CD4-positive, alpha-beta T cell (primary cell): ENCODE measurements at places on chromosomes 7 and 10. TPM values are rescaled to one million over a fixed set of nuclear protein-coding genes. Genes with fewer than 3 reads are reported as not detected.

Gene ADAMTS14
- total RNA-seq: not detected

Gene LAMB1
- not detected for total RNA-seq

Gene ZPBP
- total RNA-seq: not detected

DNA sequence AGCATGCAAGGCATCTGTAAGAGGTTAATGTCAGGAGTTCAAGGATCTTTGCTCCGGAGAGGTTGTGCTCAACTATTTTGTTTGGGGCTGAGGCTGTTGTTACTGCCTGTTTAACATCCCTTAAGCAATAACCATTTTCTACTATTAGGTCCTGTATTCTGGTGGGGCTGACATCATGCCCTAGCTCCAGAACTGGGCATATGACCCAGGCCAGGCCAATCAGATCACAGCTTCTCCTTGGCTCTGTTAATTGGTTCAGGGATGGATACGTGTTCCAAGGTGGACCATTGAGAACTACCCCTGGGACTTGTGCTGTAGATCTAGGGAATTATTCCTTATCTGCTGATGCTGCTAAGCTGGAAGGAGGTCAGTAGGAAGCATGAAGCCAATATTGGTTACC, 67.0 kb downstream of the SYPL1 start:
- no peak for DNase-seq

GRCh38 chr10:47101807-47102206, 190.6 kb downstream of the PTPN20 start:
- DNase-seq: no peak

GRCh38 chr7:128918016-128918665, 7.6 kb upstream of the KCP start:
- no peak for DNase-seq

DNA sequence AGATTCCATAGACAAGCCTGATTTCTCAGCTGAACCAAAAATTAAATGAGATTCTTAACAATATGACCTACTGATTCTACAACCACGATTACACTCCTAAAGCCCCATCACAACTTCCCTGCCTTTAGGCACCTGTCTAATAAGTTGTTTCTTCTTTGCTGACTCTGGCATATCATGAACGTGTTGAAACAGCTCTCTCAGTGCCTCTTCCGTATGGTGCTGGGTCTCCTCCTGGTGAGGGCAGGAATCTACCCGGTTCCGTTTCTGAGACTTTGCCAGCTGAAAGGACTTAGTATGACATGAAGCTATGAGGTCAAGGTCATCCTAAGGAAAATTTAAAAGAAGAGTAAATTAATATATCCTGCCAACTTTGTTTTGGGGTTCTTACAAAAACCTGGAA, 48.6 kb downstream of the ARHGAP19 start:
- no peak for DNase-seq

Gene TMEM213
- not detected for total RNA-seq

Gene SHLD2
- 23.0 TPM for total RNA-seq

- DNase-seq: no peak
Measured at GRCh38 chr7:116771640-116772039, 90.7 kb upstream of the CAPZA2 start.

DNA sequence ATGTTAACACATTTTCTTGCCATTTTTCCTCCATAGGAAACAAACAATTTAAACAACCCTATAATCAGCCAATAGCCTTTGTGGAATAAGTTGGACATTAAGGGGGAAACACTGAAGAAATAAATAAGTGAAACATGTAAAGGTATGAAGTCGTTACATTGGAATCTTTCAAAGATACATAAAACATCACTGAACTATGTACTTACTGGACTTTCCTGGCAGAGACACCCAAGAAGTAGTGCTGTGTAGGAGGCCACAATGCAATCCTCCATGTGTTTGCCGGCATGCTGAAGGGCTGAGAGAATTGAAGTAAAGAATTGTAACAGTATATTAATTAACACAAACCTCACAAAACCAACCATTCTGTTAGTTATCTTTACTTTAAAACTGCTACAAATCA, 76.5 kb upstream of the GRID1 start:
- DNase-seq: no peak

- no peak for DNase-seq
Measured at GRCh38 chr10:131555406-131555805, 243.9 kb upstream of the TCERG1L start.

Gene TMEM130
- not detected for total RNA-seq

Gene TMEM139
- total RNA-seq: 0.20 TPM

DNA sequence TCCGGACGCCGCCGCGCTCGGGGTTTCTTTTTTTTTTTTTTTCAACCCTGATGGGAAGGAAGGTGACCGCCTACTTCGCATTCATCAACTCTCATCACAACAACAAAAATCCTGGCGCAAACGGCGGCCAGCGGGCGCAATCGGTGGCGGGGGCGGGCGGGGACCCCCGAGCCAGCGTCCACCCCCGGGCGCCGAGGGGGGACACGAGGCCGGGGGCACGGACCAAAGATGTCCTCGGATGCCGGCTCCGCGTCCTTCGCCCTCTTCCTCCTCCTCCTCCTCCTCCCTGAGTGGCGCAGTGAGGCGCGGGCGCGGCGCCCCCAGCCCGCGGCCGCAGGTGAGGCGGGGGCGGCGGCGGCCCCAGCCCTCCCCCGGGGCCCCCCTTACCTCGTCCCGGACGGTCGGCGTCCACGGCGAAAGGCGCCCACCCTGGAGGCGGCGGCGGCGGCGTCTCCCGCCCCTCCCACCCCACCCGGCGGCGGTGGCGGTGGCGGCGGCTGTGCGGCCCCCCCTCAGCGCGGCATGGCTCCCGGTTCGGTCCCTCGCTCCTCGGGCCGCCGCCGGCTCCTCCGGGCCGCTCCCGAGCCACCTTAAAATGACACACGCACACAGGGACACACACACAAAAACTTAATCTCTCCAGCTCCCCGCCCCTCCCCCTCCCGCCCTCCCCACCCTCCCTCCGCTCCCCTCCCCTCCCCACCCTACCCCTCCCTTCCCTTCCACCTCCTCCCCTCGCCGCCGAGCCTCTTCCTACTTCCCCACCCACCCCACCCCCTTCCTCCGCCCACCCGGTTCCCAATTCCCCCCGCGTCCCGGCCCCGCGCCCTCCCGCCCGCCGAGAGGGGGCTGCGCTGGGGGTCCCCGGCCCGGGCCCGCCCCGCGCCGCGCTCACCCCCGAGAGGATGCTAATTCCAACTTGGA, at the start of gene CTBP2:
Gene CTBP2, minus strand, starts transcription at position 632 of the 924 bp plus-strand sequence.
- peak; percentile 29 for DNase-seq
